Fibroblast of skin of left quadriceps (primary cell): ENCODE measurements at places on chromosomes 4 and X.

- no peak for DNase-seq
Measured at GRCh38 chrX:123330229-123330942, 146.3 kb downstream of the GRIA3 start.

DNA sequence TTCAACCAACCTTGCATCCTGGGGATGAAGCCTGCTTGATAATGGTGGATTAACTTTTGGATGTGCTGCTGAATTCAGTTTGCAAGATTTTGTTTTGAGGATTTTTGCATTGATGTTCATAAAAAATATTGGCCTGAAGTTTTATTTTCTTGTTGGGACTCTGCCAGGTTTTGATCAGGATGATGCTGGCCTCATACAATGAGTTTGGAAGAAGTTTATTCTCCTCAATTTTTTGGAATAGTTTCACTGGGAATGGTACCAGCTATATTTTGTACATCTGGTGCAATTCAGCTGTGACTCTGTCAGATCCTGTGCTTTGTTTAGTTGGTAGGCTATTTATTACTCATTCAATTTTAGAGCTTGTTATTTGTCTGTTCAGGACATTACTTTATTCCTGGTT, 340.3 kb upstream of the TRAM1L1 start:
- DNase-seq = no peak

- DNase-seq = no peak
Measured at GRCh38 chr4:97496298-97496873, 646.9 kb downstream of the STPG2 start.

GRCh38 chr4:185108185-185108584, 34.9 kb upstream of the SLC25A4 start:
- no peak for DNase-seq

DNA sequence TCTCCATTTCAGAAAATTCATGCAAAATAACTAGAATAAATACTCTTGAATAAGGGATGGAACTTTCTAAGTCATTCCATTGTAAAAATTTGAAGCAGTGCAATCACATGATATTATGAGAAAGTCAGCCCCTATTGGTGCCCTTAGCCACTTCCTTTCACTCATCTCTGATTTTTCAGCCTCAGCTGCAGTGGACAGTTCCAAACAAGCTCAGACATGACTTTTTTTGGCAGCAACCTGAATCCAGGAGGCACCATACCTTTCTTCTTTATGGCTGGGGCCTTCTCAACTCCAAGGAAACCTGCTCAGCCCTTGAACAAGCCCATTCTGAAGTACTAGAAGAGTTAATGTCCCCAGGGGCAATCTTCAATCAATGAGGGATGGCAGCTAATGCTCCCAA, 40.5 kb downstream of the MAPK10 start:
- no peak for DNase-seq

DNA sequence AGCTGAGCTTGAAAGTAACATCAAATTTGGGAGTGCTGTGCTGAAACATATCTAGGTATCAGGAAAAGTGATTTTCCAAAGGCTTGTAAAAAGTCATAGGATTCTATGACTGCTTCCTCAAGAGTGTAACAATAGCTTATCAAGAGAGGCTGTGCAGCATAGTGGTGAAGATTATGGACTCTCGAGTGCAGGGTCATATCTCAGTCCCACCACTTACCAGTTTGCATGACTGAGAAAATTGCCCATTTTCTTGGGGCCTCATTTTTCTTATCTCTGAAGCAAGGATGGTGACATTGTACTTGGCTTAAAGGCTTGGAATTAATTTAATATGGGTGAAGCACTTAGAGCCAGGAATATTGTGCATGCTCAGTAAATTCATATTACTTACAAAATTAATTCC, 57.2 kb downstream of the AFF1 start:
- DNase-seq = no peak

- no peak for DNase-seq
Measured at GRCh38 chrX:1239681-1240142, 27.3 kb upstream of the CRLF2 start.

- no peak for DNase-seq
Measured at GRCh38 chr4:174420316-174420715, 102.0 kb downstream of the HPGD start.
